ENCODE measurements at places on chromosomes 7 and 10. TPM values are rescaled to one million over a fixed set of nuclear protein-coding genes. Genes with fewer than 3 reads are reported as not detected.

OPALIN gene
- total RNA-seq: not detected

DNA sequence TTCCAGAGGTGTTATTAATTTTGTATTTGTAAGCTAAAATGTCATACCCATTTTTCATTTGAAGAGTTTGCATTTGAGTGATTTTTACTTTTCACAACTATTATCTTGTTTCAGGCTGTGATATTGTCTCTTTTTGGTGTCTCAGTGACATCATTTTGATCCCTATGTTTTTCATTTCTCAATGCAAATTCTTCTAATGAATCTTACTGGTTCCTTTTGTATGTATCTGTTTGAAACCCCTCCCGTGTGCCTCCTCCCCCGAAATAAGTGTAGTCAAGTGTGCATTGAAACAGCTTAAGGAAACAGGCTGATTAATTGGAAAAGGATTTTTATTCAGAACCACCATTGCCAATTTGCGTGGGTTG, 77.8 kb downstream of the SHH start:
- DNase-seq: no peak

ZNF467 gene
- total RNA-seq: 11.5 TPM

CLDN3 gene
- not detected for total RNA-seq

DNA sequence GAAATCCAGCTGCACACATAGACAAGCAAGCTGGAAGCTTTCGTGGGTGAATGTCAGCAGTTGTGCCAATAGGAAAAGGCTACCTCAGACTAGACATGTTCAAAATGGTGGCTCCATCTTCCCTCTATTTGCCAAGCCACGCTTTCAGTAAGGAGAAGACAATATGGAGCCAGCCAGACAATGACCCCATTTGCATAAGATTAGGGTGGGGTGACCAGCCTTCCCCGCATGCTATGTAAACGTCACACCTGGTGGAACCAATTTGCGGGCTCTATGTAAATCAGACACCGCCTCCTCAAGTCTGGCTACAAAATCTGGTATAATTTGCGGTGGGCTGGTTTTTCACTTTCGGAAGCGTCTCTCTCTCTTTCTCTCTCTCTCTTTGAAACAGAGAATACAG, 297.4 kb upstream of the PCDH15 start:
- DNase-seq: no peak

INSYN2A gene
- not detected for total RNA-seq

GRCh38 chr7:36075561-36075960, 77.5 kb upstream of the EEPD1 start:
- no peak for DNase-seq

- no peak for DNase-seq
These were observed 14.5 kb downstream of the GPR146 start for GRCh38 chr7:1058821-1059199.

MINDY4 gene
- 6.8 TPM for total RNA-seq

GRCh38 chr7:152674860-152675758, 832 bp downstream of the XRCC2 start:
- no peak for DNase-seq

DNA sequence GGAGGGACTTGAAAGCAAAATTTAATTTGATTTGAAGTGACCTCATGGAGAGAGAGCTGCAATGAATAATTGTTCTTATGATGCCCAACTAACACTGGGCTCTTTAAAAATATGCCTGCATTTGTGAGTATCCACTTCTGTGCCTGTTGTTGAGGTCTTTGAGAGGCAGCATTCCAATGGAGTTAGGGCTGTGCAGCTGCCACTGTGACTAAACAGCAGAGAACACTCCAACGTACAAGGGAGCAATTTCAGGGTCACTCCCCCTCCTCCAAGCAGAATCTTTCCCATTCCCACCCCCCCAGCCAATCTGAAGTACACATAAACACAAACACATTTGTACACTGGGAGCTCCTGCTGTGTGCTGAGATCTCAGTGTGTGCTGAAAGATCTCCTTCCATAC, 28.0 kb upstream of the GSAP start:
- DNase-seq: no peak

DNA sequence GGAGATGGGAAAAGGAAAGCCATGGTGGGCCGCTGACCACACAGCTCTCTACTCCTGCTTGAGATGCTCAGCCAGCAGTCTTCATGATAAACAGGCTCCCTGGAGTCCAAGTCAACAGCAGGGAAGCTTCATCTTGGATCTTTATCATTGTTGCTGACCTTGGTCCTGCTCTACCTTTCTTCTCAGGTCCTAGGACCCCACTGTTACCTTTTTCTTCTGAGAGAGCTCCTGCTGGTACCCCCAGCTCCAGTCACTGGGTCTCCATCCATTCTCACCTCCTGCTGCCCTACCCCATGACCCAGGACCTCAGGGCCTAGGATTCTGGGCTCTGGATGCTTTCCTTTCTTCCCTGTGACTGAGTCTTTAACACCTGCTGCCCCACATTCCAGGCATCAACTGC, 5.2 kb upstream of the CRTAC1 start:
- no peak for DNase-seq

DNA sequence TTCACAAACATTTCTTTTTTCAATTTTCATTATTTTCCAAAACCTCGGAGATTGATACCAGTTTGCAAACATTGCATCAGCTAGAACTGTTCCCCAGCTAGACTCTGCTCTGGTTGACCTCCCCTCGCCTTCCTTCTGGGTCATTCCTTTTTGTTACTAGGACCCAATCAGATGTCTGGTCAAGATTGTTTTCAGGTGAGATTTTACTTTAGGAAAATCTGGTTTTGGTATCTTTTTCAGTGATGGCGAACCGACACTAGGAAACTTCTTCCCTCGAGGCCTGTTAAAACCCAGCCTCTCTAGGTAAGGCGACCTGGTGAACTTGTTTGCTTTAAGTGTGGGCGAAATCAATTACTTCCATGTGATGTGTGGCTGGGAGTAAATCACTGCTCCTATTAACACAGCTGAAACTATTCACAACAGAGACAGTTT, 8.4 kb downstream of the PROSER2 start:
- DNase-seq: no peak

- DNase-seq: no peak
These were observed 132.6 kb upstream of the PDLIM1 start for GRCh38 chr10:95423164-95424005.

DNA sequence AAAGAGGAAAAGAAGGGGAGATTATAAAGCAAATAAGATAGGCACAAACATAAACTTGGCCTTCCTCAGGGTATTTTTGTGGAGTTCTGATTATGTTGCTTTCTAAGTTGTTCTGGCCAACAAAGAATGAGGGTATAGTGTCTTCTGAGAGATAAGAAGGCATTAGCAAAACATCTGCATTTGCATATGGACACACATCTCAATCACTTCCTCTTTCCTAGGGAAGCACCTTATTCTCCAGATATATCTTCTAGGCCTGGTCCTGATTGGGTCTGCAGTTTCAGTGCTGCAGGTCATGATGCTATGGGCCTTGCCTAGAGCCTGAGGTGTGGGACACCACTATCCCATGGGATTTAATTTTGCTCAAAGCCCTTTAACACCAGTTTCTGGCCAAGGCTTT, 308.8 kb upstream of the PHYHIPL start:
- no peak for DNase-seq

NPC1L1 gene
- 0.29 TPM for total RNA-seq

GRCh38 chr10:10819206-10819856, 198.3 kb upstream of the CELF2 start:
- no peak for DNase-seq

DNA sequence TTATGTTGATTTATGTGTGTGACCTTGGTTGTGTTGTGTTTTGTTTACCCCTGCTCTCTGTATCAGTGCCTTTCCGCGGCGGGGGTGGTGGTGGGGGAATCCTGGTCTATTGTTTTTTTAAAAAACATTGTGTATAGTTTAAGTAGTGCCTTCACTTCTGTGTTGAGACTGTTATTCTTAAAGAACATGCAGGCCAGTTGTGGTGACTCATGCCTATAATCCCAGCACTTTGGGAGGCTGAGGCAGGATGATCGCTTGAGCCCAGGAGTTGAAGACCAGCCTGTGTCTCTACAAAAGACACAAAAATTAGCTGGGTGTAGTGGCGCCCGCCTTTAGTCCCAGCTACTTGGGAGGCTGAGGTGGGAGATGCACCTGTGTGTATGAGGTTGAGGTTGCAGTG, 429.0 kb upstream of the LRGUK start:
- DNase-seq: no peak

- DNase-seq: peak; percentile 64
These were observed 102.8 kb upstream of the RET start for GRCh38 chr10:42973870-42974692.

DNA sequence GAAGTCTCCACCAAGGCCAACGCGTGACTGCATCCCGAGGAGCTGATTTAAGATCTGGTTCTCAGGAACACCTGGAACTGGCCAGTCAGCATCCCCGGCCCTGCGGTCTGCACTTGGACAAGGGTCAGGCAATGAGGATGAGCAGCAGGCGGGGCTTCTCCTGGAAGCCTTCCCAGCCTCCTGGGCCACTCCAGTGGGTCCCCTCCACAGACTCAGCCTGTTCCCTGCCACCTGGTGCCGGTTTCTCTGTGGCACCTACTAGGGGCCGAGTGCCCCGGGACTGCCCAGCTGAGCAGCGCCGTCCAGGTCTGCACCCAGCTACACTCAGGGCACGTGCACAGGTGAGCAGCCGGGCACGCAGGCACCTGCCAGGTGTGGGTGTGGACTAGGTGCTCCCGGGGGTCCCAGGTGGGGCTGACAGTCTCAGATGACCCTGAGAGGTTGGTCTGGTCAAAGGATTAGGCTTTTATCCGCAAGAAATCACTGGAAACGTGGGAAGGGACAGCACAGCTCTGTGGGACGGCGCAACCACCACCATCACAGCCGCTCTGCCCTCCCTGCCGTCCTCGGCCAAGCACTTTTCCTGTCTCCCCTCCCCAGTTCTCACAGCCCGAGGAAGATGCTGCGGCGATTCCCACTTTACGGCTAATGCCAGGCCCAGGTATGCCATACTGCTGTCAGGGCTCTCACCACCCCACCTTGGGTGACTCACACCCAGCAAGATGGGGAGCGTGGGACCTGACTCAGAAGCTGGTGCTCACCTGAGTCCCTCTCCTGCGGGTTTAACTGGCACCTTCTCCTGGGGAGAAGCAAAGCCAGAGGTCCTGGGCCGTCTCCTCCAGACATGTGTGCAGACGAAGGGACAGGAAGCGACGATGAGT, 166.0 kb downstream of the RNF216 start:
- DNase-seq: no peak

SKIDA1 gene
- total RNA-seq: 0.58 TPM

ZNF425 gene
- total RNA-seq: 0.64 TPM

GRCh38 chr10:8039321-8039881, 15.1 kb upstream of the GATA3 start:
- no peak for DNase-seq

- no peak for DNase-seq
These were observed 168.8 kb upstream of the FRMD4A start for GRCh38 chr10:14499601-14499904.

- no peak for DNase-seq
These were observed 179.8 kb downstream of the NPSR1 start for GRCh38 chr7:34837801-34838201.

ELOVL3 gene
- total RNA-seq: 7.2 TPM

DNA sequence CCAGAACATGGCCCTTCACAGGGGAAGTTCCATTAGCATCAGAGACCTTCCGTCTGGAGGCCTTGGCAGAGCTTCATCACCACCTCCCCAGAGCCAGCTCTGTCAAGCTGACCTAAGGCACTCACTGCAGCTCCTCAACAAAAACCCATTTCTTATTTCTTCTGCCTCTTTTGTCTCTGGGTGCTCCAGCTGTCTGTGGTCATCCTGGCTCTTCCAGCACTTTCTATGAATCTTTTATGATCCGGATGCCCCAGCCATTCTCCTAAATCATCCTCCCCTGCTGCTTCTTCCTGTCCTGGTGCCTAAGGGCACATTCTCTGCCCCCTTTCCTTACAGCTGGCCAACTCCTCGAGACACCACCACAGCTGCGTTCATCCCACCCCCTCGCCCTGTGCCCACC, 171.7 kb upstream of the INSYN2A start:
- no peak for DNase-seq

DNA sequence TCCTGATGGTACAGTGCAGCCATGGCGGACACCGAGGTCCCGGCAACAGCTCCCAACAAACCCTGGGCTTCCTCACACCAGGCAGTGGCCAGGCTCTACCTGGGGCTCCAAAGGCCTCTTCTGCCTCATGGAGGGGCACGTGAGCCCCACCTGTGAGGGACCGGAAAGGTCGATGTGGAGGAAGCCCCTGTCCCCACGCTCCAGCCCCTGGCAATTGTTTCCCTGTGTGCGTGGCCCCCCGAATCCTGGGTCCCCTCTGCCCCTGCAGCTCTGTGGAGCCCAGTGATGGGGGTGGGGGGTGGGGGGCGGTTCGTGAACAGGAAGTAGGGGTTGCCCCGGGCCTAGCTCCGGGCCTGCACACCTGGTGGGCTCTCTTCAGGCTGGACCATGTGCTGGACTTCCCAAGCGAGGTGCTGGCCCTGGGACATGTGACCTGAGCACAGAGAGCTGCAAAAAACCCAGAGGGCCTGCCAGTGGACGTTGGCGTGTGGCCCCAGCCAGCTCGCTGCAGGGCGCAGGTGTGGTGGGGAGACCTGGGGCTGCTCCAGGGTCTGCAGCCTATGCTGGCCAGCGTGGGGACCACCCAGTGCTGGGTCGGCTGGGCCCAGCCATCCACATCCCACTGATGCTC, 72.6 kb downstream of the INPP5A start:
- DNase-seq: no peak

DNA sequence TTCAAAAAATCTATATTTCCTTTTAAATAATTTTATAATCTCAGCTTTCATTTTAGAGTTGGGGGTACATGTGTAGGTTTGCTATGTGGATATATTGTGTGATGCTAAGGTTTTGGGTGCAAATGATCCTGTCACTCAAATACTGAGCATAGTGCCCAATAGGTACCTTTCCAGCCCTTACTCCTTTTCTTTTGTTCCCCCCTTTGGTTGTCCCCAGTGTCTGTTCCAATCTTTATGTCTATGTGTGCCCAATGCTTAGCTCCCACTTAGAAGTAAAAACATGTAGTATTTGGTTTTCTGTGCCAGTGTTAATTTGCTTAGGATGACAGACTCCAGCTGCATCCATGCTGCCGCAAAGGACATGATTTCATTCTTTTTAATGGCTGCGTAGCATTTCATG, 103.6 kb downstream of the ZEB1 start:
- DNase-seq: no peak

GNAI1 gene
- 179 TPM for total RNA-seq

DNA sequence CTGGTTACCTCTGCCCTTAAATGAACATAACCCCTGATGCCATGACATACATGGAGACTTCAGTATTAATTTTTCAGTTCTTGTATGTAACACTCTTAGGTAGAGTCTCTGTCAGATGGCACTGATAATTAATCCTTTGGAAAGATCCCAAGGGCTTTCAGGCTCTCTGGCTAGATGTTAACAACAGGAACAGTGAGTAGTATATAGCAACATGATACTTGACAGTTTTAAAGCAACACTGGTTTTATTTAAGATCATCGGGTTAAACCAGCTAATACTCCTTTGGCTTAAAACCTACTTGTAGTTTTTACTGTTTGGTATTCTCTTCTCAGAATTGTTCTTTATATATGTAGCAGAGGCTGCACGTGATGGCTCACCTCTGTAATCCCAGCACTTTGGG, 27.3 kb downstream of the AHCYL2 start:
- DNase-seq: no peak

- DNase-seq: no peak
These were observed 248.3 kb downstream of the EBF3 start for GRCh38 chr10:129715805-129716204.

NPTX2 gene
- total RNA-seq: 23.8 TPM

Data from mesenteric fat pad (tissue), 1 donor.